ENCODE measurements at places on chromosomes 11 and 22.
A peak's percentile ranks its signal among the peaks of the same experiment; 100 is the strongest.

DNA sequence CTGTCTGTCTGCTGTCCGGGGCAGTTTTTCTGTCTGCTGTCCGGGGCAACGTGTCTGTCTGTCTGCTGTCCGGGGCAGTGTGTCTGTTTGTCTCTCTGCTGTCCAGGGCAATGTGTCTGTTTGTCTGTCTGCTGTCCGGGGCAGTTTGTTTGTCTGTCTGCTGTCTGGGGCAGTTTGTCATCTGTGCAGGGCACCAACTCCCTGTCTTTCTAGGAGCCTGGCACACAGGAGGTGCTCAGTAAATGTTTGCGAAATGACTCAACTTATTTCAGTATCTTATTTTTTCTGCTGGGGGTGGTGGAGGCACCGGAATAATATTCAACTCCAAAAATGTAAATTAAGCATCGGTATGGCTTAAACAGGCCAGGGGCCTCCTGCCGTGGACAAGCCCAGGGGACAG is 12.0 kb upstream of the TTLL12 start:
- no peak for DNase-seq

GRCh38 chr22:45893516-45893915 is 83.4 kb downstream of the WNT7B start:
- DNase-seq: no peak

GRCh38 chr11:45354976-45355705 is 69.0 kb upstream of the SYT13 start:
- DNase-seq: peak; percentile 89

GRCh38 chr11:63920939-63921417 is 4.0 kb upstream of the RCOR2 start:
- no peak for DNase-seq

GRCh38 chr11:66529069-66529468 is 16.8 kb downstream of the ZDHHC24 start:
- DNase-seq: no peak

DNA sequence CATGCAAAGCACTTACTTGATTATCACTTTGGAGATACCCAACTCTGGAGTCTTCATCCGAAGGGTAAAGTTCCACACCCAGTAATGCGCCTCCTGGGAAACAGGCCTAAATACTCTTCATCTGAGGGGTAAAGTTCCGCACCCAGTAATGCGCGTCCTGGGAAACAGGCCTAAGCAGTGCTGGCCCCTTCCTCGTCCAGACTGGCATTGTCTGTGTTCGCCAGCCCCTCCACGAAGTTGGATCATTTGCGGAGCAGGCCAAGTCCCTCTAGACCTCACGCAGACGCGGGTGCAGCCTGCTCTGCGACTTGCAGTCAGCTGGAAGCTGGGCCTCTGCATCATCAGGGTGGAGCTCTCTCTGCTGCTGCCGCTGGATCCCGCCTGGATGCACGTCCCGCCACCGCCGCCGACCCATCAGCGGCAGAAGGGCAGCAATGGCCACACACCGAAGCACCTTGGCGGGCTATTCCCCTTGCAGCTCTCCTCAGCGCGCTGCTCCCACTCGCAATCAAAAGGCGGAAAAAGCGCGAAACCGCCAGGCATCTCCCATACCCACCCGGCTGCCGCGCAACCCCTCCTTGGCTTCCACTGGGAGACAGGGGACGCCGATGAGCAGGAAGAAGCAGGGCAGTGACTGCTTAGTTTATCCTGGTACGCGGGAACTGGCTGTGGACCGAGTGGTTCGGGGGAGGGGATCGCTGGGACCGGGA is 34.1 kb upstream of the GLYATL1 start:
- no peak for DNase-seq

DNA sequence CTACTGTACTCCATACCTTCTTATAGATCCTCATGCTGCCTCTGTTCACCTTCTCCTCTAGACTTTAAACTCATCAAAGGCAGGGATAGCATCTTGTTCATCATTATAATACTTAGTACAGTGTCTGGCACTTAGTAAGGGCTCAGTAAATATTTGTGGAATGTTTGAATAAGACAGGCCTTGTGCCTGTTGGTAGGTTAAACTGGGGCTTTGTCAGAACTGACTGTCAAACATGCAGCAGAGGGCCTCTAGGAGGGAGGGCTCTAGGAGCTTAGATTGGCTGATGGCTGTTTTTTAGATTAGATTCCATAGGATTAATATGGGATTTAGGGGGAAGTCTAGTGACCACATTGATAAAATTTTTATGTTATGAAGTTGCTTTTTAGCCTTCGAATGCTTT is 70.8 kb downstream of the RNF169 start:
- no peak for DNase-seq

DNA sequence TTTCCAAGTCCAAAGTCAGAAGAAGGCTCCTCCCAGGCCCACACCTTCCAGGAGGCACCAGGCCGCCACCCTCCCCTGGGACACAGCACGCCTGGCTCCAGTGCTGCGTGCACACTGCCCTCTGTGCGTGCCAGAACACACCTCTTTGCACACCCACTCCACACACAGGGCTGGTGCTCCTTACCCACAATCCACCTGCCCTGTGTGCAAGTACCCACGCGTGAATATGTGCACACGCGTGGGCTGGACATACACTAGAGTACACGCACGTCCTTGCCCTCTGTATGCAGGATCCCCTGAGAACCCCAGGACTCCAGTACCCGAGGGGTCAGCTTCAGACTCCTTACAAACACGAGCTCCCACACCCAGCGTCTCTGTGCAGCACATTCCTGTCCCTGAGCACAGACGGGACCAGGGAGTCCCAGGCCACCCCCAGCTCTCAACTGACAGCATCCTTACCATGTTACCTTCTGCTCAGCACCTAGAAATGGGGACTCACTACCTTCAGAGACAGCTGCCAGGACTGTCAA is 2.8 kb downstream of the DUSP8 start:
- DNase-seq: no peak

DNA sequence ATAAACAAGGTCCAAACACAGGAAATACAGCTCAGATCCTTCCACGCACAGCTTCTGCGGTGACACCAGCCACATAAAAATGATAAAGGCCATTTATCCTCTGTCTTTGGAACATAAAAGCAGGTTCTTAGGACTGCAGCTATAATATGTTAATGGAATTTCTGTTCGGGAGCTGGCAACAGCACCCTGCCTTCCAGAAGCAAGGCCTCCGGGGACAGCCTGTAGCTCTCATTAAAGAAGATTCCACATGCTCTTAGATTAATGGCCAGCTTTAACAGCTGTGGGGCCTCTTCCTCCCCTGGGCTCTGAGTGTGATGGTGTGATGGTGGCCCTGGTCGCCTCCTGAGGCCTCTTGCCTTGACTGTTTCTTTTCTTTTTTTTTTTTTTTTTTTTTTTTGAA is 137.3 kb downstream of the CACNA1I start:
- no peak for DNase-seq

- DNase-seq: peak; percentile 26
Observed at GRCh38 chr22:21025266-21025665, 7.1 kb downstream of the SLC7A4 start.

DNA sequence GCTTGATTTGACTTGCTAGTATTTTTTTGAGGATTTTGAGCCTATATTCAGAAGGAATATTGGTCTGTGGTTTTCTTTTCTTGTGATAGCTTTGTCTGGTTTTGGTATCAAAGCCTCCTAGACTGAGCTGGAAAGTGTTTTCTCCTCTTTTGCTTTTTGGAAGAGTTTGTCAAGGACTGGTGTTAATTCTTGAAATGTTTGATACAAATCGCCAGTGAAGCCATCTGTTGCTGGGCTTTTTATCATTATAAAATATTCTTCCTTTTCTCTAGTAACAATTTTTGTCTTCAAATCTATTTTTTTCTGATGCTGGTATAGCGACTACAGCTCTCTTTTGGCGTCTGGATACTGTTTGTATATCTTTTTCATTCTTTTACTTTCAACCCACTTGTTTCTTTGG is 45.2 kb downstream of the MPPED1 start:
- no peak for DNase-seq

DNA sequence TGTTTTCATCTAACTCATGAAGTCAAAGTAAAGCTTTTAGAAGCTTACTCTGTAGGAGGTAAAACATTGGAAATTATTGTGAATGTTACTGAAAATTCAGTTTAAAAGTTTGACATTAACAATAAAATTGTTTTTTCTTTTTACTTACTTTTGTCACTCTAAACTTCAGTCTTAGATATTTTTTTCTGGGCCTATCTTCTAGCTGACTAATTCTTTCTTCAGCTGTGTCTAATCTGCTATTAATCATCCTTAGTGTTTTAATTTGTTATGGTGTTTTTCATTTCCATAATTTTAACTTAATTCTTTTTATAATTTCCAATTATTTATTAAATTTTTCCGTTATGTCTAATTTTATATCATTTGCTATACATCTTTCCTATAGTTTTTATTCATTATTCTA is 35.0 kb downstream of the IL10RA start:
- DNase-seq: no peak

GRCh38 chr22:22823131-22823810 is 64.3 kb upstream of the IGLL5 start:
- no peak for DNase-seq

- DNase-seq: no peak
Observed at GRCh38 chr11:92314499-92314898, 89.9 kb downstream of the FAT3 start.

DNA sequence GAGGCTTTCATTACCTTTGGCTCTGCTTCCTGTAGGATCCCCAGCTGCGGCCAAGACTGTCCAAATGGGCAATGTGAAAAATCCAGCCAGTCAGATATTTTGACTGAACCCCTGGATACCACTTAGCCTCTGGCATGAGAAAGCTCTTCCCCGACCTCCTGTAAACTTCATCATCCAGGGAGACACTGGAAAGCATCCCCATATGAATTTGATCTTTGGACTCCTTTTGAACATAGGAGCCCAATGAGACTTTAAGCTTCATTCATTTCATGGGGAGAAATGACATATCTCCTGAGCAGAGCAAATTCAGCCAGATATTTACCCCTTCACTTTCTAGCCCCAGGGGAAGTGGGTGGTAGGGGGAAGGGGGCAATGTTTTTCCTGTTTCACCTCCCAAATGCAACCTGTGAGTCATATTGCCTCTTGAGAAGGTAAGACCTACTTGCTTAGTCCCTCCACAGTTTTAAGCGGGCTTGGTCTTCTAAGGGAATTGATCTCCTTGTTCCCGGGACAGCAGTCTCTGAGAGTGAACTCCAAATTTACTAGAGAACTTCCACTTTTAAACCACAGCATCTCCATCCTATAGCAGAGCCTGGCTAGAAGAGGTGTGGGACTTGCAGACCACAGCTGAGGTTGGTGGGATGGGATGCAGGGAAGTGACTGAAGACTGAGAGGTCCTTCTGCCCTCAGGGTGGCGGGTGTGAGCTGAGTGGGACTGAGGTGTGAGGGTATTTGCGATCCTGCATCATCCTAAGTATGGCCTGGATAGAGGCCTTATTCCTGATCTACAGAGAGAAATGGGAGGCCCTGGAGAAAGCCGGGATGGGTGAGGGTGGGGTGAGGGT is 20.3 kb upstream of the POU2AF1 start:
- DNase-seq: no peak

Data from CD4-positive, alpha-beta T cell treated with Interleukin-6 at 100 ng/mL for 8 hours (primary cell).